Kidney (tissue), 22 donors: ENCODE measurements at places on chromosomes 1 and 21. TPM values are rescaled to one million over a fixed set of nuclear protein-coding genes. Genes with fewer than 3 reads are reported as not detected.

GRCh38 chr1:246591958-246592357, 25.7 kb downstream of the CNST start:
- no peak for DNase-seq

GRCh38 chr1:27563341-27563590, 40.7 kb downstream of the AHDC1 start:
- no peak for DNase-seq

GRCh38 chr1:33454646-33455282, 17.7 kb upstream of the ZSCAN20 start:
- no peak for DNase-seq

GRCh38 chr21:36661511-36662309, 37.2 kb upstream of the SIM2 start:
- no peak for DNase-seq

GRCh38 chr1:50959303-50959912, 659 bp downstream of the FAF1 start:
- peak; percentile 44 for DNase-seq

GRCh38 chr1:202704601-202705000, 5.7 kb downstream of the SYT2 start:
- DNase-seq = no peak

- DNase-seq = no peak
Measured at GRCh38 chr1:66998972-66999371, 55.0 kb downstream of the SLC35D1 start.

GRCh38 chr1:218299416-218299815, 14.3 kb downstream of the RRP15 start:
- DNase-seq = no peak

DNA sequence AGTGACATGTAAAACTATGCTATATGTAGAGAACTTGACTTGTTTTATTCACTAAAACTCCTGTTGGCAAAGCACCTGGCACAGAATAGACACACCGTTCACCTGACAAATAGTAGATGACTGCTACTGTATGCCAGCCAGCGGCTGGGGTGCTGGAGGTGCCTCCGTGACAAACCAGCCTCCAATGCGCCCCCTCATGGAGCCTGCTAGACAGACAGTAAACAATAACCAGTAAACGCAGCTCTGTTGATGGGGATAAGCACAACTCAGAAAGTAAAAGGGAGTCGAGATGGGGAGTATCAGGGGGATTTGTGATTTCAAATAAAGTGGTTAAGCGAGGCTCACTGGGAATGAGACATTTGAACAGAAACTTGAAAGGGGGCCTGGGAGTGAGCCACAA, 107.2 kb downstream of the PRDM2 start:
- DNase-seq = peak; percentile 60

DNA sequence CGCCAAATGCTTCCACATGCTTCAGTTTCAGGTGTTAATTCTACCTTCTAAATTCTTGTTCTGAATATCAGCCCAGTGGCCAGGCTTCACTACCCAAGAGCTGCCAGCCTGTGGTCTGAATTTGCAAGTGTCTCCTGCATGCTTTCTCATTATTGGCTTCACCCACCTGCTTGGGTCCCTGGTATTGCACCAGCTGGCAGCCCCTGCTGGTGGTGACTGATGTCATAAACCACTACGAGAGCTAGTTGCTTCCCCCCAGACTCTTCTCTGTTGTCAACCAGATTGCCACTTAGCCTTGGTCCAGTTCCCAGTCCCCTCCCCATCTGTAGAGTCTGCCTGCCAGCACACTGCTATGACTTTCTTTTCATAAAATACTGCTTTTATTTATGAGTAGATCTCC, 197.7 kb upstream of the DUSP10 start:
- DNase-seq = no peak

HES4 gene
- polyA plus RNA-seq = 15.8 TPM

ZBTB8B gene
- polyA plus RNA-seq = 0.06 TPM

TMEM53 gene
- polyA plus RNA-seq = 45.0 TPM

BTBD19 gene
- polyA plus RNA-seq = 3.2 TPM
